Stimulated activated CD8-positive, alpha-beta memory T cell treated with anti-CD3 and anti-CD28 coated beads, Interleukin-4, amount 100 ng/mL, for 4 hours (primary cell): ENCODE measurements at places on chromosomes 11 and 22.

DNA sequence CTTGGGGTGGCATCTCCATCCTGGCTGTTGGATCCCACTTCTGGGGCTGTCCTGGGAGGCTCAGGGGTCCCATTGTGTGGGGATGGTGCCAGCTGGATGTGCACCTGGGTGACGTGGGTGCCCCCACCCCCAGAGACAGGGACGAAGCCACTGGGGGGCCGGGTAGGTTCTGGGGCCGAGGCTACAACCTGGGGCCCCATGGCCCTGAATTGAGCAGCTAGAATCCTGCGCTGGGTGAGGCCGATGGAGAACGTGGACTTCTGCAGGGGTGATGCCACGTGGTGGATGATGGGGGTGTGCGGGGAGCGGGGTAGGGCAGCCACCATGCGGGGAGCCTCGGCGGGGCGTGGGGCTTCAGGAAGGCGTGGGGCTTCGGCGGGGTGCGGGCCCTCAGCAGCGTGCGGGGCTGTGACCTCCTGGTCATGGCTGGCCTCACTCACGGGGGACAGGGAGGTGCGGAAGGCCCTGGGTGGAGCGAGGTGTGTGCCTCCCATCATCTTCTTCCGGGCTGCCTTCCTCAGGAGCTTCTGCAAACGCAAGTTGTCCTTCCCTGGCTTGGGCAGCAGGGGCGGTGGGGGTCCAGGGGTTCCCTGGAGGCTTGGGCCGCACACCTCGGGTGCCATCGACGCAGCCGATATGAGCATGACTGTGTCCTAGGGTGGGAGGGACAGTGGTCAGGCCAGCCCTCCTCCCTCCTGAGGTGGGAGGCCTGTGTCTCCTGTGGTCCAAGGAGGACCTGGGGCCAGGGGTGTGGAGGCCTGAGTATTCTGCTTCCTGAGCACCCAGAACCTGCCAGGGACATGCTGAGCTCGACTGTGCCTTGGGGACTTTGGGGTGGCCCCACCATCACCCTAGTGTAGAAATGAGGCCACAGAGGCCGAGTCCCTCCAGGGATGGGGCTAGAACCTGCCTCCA, 1.5 kb downstream of the PRR33 start:
- no peak for DNase-seq

GRCh38 chr11:125218336-125218735, 53.8 kb downstream of the PKNOX2 start:
- no peak for DNase-seq

GRCh38 chr11:10511181-10511621, 29.8 kb downstream of the RNF141 start:
- DNase-seq: no peak

- DNase-seq: no peak
Measured at GRCh38 chr11:101008961-101009689, 120.5 kb downstream of the PGR start.
